ENCODE measurements at places on chromosomes 6 and 20. TPM values are rescaled to one million over a fixed set of nuclear protein-coding genes. Genes with fewer than 3 reads are reported as not detected.

Gene PI16
- total RNA-seq: 3.8 TPM

Gene IL20RA
- 0.94 TPM for total RNA-seq

GRCh38 chr6:73393278-73393677 is 1.4 kb upstream of the DDX43 start:
- DNase-seq: no peak

GRCh38 chr6:138722425-138723371 is 50.9 kb upstream of the CCDC28A start:
- no peak for DNase-seq

- DNase-seq: no peak
Observed at GRCh38 chr6:73308712-73309534, 45.2 kb downstream of the DPPA5 start.

DNA sequence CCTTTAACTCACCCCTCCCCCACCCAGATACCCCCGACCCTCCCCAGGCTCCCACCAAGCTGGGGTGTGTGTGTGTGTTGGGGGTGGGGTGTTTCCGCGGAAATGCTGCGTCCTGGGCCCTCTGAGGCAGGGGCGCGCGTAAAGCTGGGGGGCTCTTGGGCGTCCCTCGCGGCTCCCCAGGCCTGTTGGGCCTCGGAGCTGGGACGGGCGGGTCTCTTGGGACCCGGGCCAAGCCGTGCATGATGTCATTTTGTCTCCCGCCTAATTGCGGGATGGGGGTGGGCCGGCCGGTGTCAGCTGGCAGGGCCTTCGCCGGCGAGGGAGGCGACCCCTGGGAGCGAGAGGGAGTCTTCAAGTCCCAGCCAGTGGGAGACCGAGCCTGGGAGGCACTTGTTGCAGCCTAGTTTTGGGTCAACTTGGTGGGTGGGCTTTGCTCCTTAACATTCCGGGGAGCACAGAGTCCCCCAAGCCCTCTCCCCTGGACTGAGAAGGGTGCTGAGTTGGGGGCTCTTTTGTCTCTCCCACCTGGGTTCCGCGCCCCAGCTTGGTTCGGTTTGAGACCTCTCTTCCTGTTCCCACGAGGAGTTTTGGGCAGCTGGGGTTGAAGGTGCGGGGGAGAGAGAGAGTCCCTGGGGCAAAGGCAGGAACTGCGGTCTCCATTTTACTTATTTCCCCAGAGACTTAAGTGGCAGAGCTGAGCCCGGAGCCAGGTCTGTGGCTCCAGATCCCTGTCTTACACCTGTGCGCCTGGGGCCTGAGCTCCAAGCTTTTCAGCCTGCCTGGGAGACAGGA is 623 bp downstream of the MYBL2 start:
- no peak for DNase-seq

DNA sequence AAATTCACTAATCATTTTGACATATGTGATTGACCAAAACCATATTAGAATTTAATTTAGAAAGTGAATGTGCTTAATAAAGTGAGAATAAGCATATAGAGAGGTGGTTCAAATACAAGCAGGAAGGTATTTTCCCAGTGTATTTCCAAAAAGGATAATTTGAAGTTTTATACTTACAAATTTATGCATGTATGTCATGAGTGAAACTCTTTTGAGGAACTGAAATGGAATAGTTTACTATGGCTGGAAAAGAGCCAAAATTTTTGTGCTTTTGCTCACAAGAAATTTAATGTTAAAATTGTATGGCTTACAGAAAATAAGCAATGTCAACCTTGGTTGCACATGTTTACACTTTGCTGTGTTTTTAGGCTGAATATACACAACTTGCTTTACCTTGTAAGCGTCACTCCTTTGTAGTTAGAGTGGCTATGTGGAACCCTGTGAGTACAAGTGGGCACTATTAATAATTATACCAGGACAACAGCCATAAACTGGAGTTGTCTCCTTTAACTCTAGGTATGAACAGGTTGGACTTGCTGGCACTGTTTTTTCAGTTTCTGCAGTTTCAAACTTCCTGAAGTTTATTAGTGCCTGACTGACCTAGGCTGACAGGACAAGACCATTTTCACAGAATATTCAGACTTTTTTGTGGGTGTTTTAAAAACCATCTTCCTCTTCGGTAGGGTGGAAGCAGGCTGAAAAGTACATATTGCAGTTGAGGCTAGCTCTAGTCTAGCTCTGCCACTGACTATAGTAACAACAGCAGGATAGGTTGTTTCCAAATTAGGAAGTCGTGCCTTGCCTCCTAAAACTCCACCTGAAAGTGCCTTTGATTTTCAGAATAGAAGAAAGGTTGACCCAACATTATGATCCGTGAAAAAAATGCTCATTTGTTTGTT is 6.0 kb downstream of the AFDN start:
- no peak for DNase-seq

- DNase-seq: no peak
Observed at GRCh38 chr6:109347779-109348178, 34.5 kb downstream of the CD164 start.

GRCh38 chr6:47677381-47678100 is 20.8 kb upstream of the ADGRF4 start:
- DNase-seq: no peak

DNA sequence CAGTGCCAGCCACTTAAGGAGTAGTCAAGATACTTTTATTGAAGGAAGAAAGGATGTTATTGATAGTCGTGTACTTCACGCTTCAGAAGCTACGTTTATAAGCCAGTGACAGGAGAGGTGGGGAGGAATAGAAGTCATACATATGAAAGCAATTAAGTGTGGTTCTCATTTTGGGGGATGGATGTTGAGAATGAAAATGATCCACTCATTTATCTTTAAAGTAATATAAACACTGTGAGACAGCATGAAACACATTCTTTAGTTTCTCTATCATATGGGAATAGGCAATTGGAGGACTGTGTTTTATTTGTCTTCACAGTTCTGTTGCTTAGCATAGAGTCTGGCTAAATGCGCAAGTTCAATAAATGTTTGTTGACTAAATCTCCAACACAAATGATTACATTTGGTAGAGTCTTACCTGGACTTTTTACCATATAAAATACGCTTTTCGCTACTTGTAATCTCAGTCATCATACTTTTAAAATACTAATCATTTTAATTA is 35.2 kb downstream of the AK9 start:
- DNase-seq: no peak

DNA sequence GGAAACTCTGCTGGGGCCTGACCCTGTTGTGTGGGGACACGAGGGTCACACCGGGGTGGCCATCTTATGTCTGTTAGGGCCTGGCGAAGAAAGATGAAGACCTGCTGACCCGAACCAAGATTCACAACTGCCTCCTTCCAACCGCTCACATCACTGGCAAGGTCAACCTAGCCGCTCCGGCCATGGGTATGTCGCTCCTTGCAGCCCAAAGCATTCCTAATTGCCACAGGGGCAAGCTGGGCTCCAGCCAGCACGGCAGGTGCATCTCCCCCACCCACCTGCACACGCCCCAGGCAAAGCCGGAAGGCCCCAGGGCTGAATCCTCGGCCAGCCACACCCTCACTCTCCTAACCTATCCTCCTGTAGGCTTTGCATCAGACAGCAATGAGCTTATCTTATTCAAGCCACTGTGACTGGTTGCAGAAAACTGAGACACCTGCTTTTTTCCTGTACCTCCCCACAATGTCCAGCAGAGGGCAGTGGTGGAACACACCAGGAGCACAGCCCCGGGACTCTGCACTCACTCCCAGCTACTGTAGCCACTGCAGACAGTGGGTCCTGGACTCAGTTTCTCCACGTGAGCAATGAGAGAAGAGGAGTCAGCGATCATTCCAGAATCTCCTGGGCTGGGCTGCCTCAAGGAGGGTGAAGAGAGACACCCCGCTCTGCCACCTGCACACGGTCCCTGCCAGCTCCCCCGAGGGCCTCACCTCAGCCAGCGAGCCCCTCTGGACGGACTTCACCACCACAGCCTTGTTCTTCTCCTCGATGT is 170.2 kb downstream of the PREX1 start:
- DNase-seq: peak; percentile 62

GRCh38 chr6:73608761-73609160 is 45.0 kb downstream of the SLC17A5 start:
- DNase-seq: no peak

- no peak for DNase-seq
Observed at GRCh38 chr20:4009309-4009708, 6.0 kb downstream of the RNF24 start.

DNA sequence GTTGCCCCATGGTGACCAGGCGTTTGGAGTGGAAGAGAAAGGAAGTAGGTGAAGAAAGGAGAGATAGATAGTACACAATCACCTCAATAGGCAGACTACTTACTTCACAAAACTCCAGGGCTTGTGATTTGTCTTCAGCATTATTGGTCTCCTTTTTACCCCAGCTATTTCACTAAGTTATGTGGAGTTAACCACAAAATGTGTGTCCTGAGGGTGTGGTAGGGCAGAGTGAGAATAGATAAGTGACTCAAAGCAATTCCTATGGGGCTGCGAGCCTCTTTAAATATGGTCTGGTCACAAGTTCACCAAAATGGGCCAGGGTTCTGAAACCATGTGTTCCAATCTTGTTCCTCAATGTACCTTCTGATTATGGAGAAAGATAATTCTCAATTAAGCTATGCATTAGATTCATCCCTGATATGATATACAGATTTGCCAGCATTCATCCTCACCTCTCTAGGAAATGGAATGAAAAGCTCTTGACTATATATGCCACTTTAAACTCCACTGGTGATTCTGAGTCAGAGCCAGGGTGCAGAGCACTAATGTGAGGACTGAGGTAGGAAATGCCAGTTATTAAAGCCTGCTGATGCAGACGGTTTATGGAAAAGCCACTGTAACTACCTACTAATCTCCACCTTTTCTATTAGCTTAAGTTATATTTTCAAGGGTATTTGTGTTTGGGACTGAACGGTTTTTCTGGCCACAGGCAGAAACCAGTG is 310.6 kb upstream of the MANEA start:
- no peak for DNase-seq

DNA sequence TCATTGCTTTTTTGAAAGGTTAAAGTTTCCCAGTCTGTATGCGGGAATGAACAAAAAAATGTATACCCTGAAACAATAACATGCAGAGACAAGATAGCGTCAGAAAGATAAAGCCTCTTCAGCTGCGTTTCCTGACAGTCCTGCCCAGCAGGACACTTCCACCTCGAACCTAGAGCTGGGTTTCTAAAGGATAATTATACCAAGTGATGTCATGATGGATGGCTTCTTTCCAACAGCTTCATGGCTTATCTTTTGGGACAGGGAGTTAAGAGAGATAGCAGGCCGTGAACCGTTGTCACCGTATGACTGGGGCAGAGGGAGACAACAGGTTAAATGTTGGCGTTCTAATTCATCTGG is 267.6 kb upstream of the SGK1 start:
- DNase-seq: no peak

- no peak for DNase-seq
Observed at GRCh38 chr6:24908650-24909035, 27.1 kb downstream of the RIPOR2 start.

- no peak for DNase-seq
Observed at GRCh38 chr20:52010541-52010940, 181.0 kb downstream of the ZFP64 start.

DNA sequence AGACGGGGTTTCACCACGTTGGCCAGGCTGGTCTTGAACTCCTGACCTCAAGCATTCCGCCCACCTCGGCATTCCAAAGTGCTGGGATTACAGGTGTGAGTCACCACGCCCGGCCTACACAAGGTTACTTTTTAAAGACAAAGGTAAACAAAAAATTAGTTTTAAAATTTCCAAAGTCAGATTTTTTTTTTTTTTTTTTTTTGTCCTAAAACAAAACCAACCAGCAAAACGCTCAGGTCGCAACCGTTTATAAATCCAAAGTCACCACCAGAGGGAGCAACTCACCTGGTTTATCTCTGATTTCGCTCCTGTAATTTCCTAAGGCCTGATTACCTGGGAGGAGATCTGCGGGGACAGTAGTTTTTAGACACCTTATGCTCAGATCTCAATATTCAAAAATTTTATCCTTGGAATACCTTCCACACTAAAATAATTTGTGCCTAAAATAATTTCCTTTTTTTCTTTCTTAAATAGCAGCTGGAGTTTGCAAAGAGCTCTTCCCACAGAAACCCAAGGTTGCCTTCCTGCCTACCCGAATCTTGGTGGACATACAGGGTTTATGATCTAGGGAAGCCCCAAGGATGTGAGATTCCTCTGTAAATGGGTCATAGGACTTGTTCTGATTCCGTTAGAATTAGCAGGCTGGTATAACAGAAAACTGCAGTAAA is 19.8 kb upstream of the TREM1 start:
- DNase-seq: no peak

DNA sequence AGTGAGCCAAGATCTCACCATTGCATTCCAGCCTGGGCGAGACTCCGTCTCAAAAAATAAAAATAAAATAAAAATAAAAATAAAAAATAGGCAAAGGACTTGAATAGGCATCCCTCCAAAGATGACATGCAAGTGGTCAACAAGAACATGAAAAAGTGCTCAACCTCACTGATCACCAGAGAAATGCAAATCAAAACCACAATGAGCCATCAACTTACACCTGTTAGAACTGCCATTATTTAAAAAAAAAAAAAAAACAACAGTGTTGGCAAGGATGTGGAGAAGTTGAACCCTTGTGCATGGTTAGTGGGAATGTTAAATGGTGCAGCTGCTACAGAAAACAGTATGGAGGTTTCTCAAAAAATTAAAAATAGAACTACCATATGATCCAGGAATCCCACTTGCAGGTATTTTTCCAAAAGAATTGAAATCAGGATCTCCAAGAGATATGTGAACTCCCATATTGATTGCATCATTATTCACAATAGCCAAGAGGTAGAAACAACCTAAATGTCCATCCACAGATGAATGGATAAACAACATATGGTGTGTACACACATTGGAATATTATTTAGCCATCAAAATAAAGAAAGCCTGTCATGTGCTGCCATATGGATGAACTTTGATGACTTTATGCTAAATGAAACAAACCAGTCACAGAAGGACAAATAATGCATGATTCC is 2.8 kb downstream of the C20orf203 start:
- no peak for DNase-seq

- DNase-seq: no peak
Observed at GRCh38 chr6:140225701-140226436, 851.4 kb upstream of the CITED2 start.

- DNase-seq: no peak
Observed at GRCh38 chr6:2745246-2745645, 5.5 kb downstream of the MYLK4 start.

DNA sequence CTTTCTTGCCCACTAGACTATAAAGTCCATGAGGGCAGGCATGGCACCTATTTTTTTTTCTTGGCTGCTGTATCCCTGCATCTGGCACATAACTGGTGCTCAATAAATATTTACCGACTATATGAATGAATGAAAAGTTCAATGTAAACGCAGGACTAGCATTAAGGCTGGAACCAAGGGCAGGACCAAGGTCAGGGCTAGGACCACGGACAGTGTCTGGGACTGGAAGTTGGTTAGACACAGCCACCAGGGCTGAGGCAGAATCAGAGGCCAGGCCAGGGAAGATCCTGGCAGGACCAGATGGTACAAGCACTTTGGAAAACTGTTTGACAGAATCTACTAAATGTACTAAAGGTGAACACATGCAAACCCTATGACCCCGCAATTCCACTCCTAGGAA is 3.7 kb downstream of the TNXB start:
- no peak for DNase-seq

- DNase-seq: no peak
Observed at GRCh38 chr6:152680879-152681517, 16.7 kb upstream of the MYCT1 start.
